ENCODE measurements at places on chromosomes 2 and 18. TPM values are rescaled to one million over a fixed set of nuclear protein-coding genes. Genes with fewer than 3 reads are reported as not detected.

The PROC gene
- total RNA-seq = not detected

The PASK gene
- total RNA-seq = 1.5 TPM

The UGGT1 gene
- 62.1 TPM for total RNA-seq

The ASB18 gene
- total RNA-seq = not detected

The OTOS gene
- not detected for total RNA-seq

The PFN4 gene
- 1.5 TPM for total RNA-seq

The CTLA4 gene
- not detected for total RNA-seq

The FAP gene
- 96.1 TPM for total RNA-seq

The STEAP3 gene
- 13.7 TPM for total RNA-seq

The SLC9A2 gene
- not detected for total RNA-seq

The POTEF gene
- not detected for total RNA-seq

The C2orf80 gene
- not detected for total RNA-seq

The ARMC9 gene
- total RNA-seq = 60.4 TPM

The ZNF396 gene
- total RNA-seq = 5.0 TPM

The GCKR gene
- total RNA-seq = 0.26 TPM

The RNF149 gene
- 44.7 TPM for total RNA-seq

The UGT1A5 gene
- total RNA-seq = not detected

The EMX1 gene
- not detected for total RNA-seq

The PLCD4 gene
- 10.7 TPM for total RNA-seq

The CEBPZOS gene
- 16.8 TPM for total RNA-seq

The CCDC150 gene
- 3.9 TPM for total RNA-seq

The LYG2 gene
- total RNA-seq = not detected

The POTEJ gene
- not detected for total RNA-seq

The RNF25 gene
- total RNA-seq = 26.7 TPM

The ACMSD gene
- total RNA-seq = not detected

The GPR35 gene
- 1.2 TPM for total RNA-seq

The SNORC gene
- 0.83 TPM for total RNA-seq
